ENCODE measurements at places on chromosomes 1 and 21. TPM values are rescaled to one million over a fixed set of nuclear protein-coding genes. Genes with fewer than 3 reads are reported as not detected.

The TMEM82 gene
- not detected for polyA plus RNA-seq

DNA sequence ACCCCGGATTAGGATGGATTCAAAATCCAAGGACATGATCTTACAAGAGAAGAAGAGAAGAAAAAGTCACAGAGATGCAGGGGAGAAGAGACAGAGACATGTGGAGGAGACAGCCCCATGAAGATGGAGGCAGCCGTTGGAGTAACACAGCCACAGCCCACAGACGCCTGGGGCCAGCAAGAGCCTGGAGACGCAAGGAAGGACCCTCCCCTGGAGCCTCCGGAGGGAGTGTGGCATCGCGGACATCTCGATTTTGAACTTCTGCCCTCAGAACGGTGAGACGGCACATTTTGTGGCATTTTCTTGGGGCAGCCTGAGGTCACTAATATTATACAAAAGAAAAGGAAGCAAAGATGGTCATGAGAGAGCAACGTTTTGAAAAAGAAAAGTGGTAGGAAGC, 28.8 kb downstream of the ABCG1 start:
- DNase-seq, result no peak

The GPR52 gene
- not detected for polyA plus RNA-seq

The ENAH gene
- 146 TPM for polyA plus RNA-seq

GRCh38 chr21:39715804-39716397, 29.1 kb upstream of the IGSF5 start:
- no peak for DNase-seq

- DNase-seq, result no peak
These were observed 115.4 kb downstream of the RIPK4 start for GRCh38 chr21:41651406-41651805.

Data from forelimb muscle (tissue), 1 donor.